ENCODE measurements at places on chromosomes 2 and 18.

DNA sequence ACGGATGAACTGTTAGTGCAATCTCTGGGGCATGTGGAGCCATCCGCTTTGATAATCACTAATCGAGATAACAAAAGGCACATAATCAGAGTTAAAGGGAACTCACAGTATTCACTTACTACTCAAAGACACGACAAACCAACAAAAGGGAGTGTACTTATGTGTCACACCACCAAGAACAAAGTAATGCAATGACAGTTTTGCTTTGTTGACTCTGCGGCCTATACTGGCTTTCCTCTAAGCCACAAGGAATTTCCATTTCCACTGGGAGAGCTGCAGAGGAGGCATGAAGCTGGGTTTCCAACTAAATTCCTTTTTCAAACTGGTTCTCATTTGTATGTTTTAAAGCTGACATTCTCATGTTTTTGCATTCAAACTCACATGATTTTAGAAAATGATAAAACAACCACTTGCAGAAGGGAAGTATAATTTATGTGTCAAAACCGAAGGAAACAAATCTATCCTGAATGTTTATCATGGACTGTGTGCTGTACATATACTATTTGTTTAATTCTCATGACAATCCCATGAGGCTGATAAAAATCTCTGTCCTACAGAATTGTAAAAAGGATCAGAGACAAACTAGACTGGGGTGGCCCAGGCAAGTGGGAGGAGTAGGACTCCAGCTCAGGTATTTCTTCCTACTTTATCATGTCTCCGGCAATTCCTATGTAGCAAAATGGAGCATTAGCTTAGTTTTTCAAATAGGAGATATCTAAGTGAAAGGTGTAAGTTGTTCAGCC lies 149.6 kb upstream of the SMAD7 start:
- H3K4me1 ChIP-seq = no peaks in the 10 kb centered on the region
- H3K27me3 ChIP-seq = no peaks in the 10 kb centered on the region
- no peak overlapping the region for H3K4me3 ChIP-seq
- DNase-seq = no peak
- no peak overlapping the region for H3K27ac ChIP-seq

- H3K4me1 ChIP-seq = no peaks in the 10 kb centered on the region
- no peak for DNase-seq
Observed at GRCh38 chr2:28648147-28648546, 103.5 kb upstream of the PPP1CB start.

DNA sequence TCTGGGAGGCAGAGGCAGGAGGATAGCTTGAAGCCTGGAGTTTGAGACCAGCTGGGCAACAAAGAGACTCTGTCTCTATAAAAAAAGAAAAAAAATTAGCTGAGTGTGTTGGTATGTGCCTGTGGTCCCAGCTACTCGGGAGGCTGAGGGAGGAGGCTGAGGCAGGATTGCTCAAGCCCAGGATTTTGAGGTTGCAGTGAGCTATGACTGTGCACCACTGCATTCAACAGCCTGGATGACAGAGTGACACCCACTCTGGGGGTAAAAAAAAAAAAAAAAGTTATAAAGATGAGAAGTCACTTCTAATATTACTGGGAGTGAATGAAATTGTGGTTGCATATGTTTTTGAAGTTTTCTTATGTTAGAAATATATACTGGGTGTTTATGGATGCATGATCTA lies 71.6 kb downstream of the C2orf74 start:
- no peaks in the 10 kb centered on the region for H3K4me1 ChIP-seq
- H3K36me3 ChIP-seq = no peaks in the 10 kb centered on the region
- H3K4me3 ChIP-seq = no peak overlapping the region
- H3K27ac ChIP-seq = no peak overlapping the region
- DNase-seq = no peak

- no peaks in the 10 kb centered on the region for H3K36me3 ChIP-seq
- peak; percentile 18 for DNase-seq
- no peaks in the 10 kb centered on the region for H3K27me3 ChIP-seq
- no peak overlapping the region for H3K27ac ChIP-seq
- no peak overlapping the region for H3K4me3 ChIP-seq
Observed at GRCh38 chr2:232537499-232537898, 2.0 kb upstream of the CHRNG start.

- no peaks in the 10 kb centered on the region for H3K4me1 ChIP-seq
- H3K4me3 ChIP-seq = no peak overlapping the region
- DNase-seq = no peak
- no peak overlapping the region for H3K27ac ChIP-seq
Observed at GRCh38 chr2:84373866-84374265, 85.2 kb downstream of the SUCLG1 start.

GRCh38 chr18:45374878-45375630 lies 240.2 kb upstream of the SLC14A2 start:
- H3K27me3 ChIP-seq = no peaks in the 10 kb centered on the region
- no peak for DNase-seq
- no peak overlapping the region for H3K27ac ChIP-seq
- no peaks in the 10 kb centered on the region for H3K36me3 ChIP-seq
- no peak overlapping the region for H3K4me3 ChIP-seq
